ENCODE measurements at places on chromosomes 16 and 17. TPM values are rescaled to one million over a fixed set of nuclear protein-coding genes. Genes with fewer than 3 reads are reported as not detected.

The TMEM220 gene
- 3.3 TPM for total RNA-seq

The ZNF18 gene
- 10.6 TPM for total RNA-seq

The ZSCAN10 gene
- not detected for total RNA-seq

The SGCA gene
- total RNA-seq = 0.47 TPM

The PABPN1L gene
- not detected for total RNA-seq

The KRT17 gene
- total RNA-seq = 4.9 TPM

The ABCA10 gene
- 5.2 TPM for total RNA-seq

The SEZ6 gene
- not detected for total RNA-seq

The ABCC3 gene
- 1.8 TPM for total RNA-seq

The SLC25A11 gene
- 67.4 TPM for total RNA-seq

The OTOA gene
- under 0.01 TPM for total RNA-seq

The LITAFD gene
- total RNA-seq = not detected

Data from bronchial smooth muscle cell (primary cell).